ENCODE measurements at places on chromosomes 7 and 10.
A peak's percentile ranks its signal among the peaks of the same experiment; 100 is the strongest.

DNA sequence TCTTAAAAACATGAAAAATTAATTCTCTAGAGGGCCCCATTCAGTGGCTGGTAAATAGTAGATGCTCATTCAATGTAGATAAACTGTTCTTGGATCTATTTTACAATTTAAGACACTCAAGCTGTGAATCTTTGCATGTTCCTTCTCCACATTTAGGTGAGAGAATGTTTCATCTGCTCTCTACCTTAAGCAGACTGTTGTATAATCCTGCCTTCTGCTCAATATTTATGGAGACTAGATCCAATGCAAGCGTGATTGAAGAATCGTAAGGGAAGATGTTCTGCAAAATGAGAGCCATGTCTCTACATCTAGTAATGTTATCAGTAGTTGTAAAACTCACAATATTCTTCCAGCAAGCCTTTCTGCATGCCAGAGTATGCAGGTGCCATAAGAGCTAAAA, 115.0 kb upstream of the TEX47 start:
- no peak for DNase-seq

GRCh38 chr10:65320236-65321026, 1605.4 kb upstream of the LRRTM3 start:
- DNase-seq, result no peak

- DNase-seq, result no peak
Observed at GRCh38 chr10:98016772-98017475, 13.5 kb downstream of the CRTAC1 start.

DNA sequence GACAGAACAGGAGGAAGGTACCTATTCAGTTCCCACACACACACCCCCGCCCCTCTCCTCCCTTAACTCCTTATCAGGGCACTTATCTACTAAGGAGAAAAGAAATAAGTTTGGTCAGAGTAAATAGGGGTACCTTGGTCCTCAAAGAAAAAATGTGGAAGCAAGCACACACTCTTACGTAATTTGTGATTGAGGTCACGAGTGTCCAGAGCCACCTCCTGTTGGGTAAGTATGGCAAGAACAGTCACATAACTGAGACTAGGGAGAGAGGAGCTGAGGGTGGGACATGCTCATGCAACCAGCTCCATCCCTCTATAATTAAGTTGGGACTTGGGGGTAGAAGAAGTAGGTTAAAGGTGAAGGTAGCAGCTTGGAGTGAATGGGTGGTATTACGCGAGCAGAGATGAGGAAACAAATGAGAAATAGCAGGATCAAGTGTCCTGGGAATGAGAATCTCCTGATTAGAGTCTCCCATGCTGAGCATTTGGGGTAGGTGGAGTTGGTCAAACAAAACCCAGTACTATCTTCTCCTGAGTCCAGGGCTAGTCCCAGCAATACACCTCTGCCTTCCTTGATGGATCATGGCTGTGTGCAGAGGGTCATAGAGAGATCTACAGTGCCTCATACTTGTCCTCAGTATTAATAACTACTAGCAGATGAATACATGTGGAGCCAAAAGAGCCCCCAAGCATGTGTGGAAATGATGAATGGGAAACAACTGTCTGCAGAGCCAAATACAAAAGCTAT, 77.1 kb downstream of the GSAP start:
- no peak for DNase-seq

- no peak for DNase-seq
Observed at GRCh38 chr10:132328738-132329137, 3.3 kb upstream of the LRRC27 start.

DNA sequence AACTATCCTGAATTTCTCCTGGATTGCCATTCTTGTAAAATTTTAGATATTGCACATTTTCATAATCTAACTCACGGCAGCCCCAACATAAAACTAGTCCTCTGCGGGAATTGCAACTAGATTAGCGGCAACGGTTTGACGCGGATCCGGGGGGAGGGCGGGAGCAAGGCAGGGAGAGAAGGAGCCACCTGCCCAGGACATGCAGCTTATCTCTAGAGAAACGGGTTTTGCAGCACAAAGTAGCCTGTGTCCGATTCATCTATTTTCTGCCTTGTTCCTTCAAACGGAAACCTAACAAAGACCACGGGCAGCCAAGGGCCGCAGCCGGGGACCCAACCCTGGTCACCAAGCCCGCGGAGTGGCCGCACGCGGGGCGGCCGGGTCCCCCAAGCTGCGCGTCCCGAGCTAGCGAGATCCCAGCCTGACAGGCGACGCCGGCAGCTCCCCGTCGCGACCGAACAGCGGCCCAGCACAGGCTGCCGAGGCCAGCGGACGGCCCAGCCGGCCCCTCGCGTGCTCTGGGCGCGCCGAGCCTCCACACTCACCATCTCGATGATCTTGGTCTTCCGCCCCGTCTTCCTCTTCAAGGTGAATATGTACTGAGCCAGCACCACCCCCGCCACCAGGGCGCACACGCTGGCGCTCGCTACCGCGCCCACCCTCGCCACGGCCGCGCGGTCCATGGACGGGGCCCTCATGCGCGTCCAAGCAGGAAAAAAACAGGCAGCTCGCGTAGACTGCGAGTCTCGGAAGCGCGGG, at the start of gene NT5C3A:
TSS of gene NT5C3A (minus strand) at position 754 of the 759 bp plus-strand sequence. CDS start at position 683, 71 bp downstream.
- DNase-seq, result peak; percentile 31

DNA sequence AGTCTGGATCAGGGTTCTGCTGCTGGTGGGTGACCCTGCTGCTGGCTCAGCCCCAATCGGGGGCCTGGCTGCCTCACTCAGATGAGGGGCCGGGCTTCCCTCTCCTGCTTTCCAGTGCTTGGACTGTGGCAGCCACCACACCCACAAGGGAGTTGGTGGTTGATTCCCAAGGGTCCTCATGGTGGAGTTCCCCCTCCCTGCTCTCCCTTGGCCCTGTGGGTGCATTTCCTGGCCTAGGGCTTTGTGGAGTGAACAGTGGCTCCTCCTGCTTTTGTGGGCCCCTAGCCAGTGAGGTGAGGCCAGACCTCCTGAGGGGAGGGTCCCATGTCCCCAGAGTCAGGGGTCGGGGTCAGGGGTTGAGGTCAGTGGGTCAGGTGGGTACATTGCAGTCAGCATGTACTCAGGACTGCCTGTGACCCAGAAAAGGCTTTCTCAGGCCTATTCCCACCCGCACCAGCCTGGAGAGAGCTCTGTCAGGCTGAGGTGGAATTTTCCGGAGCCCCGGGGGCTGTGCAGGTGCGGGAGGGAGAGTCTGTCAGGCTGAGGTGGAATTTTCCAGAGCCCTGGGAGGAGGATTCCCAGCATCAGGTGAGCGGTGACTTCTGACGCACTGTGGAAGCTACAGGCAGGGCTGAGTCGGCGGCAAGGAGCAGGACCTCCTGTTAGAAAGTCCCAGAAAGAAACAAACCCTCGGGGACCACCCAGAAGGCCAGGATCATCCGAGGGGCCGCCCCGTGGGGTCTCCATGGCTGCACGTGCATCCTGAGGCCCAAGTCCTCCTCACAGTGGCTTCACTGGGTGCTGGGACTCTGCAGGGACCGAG, 94.4 kb upstream of the INSIG1 start:
- DNase-seq, result no peak

DNA sequence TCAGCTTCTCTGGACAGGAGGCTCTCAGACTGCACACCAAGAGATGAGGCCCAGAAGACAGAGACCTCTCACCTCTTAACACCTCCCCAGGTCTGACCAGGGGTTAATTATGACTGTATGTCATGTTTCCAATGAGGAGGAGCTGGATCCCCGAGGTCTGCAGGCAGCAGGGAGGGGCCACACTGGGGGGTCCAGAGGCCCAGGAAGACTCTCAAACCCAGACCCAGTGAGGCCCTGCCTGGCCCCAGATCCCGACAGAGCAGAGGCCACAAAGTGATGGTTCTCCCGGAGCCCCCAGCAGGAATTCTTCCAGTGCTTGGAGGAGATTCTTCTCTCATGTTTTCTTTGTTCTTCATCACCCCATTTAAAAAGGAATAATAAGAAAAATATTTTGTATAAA, 28.8 kb downstream of the PTPRN2 start:
- no peak for DNase-seq

DNA sequence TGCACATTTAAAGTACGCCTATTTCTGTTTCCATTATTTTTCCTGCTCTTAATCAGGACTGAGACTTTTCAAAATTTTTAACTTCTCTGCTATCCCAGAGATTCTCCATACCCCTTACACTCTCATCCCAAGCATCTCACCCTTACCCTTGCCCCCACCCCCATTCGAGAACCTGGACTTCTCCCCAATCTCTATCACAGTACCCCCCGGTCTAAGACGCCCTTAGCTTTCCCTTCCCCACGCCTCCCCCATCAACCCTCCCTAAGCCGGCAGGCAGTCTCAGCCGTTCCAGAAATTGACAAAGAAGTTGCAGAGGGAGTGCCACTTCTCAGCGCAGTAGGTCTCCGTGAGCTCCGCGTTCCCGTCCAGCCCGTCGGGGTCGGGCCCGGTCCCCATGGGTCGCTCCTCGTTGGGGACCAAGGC, 1.4 kb downstream of the FGFBP3 start:
- DNase-seq, result no peak

DNA sequence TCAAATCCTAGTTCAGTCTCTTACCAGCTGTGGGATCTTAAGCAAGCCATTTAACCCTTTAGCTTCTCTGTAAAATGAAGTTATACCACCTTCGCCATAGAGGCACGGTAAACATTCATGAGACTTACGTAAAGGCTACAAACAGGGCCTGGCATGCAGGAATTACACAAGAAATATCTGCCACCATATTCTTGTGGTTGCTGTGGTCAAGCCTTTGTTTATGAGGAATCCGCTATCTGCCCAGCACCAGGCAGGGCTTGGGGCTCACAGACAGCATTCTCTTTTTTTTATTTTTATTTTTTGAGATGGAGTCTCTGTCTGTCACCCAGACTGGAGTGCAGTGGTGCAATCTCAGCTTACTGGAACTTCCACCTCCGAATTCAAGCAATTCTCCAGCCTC, 9.9 kb downstream of the AIFM2 start:
- DNase-seq, result no peak

GRCh38 chr7:28954946-28955345, 3.2 kb downstream of the TRIL start:
- no peak for DNase-seq

GRCh38 chr7:135981958-135982646, 4.9 kb upstream of the MTPN start:
- peak; percentile 17 for DNase-seq

DNA sequence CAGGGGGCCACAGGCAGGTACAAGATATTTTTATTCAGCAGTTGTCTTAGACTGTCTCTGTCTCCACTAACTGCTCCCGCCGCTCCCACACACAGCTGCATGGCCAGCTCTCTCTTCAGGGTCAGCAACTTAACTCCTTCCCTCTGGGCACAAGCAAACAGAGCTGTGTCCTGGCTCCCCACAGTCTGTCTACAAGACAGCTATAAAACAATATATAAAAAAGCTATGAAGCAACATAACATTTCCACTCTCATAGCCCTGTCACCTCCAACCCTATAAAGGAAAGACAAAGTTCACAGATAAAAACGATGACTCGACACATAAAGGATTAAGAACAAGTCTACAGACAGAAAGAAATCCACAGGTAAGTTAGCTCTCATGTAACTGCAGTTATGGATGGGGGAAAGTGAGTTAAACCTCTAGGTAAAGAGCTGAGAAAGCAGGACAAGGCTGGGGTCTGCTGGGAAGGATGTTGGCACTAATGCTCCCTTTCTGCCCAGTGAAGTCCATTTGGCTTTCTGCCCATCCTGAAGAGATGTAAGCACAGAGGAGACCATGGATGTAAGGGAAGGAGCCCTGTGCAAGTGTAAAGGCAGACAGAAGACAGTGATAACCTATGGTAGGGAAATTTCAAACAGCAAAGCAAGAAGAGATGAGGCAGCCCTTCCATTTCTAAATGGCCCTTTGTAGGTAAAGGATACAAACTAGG, 27.0 kb downstream of the RAPGEF5 start:
- no peak for DNase-seq

DNA sequence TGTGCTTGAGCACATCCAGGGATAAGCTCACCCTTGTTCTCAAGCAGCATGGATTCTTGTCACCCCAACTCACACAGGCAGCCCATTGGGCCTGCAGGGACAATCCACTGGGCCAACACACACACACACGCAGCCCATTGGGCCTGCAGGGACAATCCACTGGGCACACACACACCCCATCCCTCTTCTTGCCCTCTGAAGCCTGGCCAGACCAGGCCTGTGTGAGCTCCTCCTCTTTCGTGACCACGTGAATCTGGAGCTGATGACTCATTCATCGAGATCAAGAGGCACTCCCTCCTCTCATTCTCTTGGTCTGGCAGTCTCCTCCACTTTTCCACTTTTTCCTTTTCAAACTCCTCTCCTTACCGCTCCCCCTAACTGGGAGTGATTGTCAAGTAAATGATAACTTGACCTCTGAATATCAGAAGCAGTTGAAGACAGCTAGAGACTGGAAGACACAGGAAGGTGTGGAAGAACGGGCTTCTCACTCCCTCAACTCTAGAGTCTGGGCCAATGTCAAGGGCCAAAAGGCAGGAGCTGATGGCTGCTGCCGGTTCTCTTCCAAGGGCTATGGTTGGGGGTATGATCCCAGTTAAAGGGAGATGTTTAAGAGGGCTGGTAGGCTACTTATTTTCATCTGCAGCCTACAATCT, 89.7 kb downstream of the HIPK2 start:
- DNase-seq, result no peak

GRCh38 chr7:20865684-20866083, 79.0 kb upstream of the SP8 start:
- DNase-seq, result no peak

GRCh38 chr7:29463504-29464158, 100.0 kb upstream of the PRR15 start:
- no peak for DNase-seq

DNA sequence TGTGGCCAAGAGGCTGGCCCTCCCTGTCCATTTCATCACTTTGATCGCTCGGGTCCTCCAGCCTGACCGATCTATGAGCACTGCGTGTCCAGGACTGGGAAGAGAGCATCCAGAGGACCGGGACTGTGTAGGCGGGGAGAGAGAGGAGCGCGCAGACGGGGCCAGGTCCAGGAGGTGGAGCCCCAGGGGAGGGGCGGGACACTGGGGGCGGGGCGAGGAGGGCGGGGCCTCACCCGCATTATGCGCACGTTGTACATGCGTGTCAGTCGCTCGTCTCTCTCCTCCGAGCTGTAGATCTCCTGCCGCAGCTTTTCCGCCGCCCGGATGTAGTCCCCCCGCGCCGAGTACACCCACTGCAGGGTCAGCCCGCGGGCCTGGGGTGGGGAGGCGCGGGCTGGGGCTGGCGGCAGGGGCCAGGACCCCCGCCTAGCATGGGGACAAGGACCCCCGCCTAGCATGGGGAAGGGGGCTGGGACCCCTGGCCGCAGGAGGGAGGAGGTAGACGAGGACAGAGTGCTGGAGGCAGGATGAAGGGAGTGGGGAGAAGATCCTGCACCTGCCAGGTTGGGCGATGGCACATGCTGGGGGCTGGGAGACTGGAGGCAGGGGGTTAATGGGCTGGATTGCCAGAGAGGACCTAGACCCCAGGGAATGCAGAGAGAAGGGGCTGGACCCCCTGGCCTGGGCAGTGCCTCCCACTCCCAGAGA, 14.3 kb downstream of the MOSPD3 start:
- peak; percentile 94 for DNase-seq

- DNase-seq, result no peak
Observed at GRCh38 chr7:40640566-40640965, 505.8 kb downstream of the SUGCT start.

All from CD4-positive, alpha-beta T cell treated with Interferon alpha-2 for 1 hour (primary cell).